ENCODE measurements at places on chromosomes 16 and 17.

DNA sequence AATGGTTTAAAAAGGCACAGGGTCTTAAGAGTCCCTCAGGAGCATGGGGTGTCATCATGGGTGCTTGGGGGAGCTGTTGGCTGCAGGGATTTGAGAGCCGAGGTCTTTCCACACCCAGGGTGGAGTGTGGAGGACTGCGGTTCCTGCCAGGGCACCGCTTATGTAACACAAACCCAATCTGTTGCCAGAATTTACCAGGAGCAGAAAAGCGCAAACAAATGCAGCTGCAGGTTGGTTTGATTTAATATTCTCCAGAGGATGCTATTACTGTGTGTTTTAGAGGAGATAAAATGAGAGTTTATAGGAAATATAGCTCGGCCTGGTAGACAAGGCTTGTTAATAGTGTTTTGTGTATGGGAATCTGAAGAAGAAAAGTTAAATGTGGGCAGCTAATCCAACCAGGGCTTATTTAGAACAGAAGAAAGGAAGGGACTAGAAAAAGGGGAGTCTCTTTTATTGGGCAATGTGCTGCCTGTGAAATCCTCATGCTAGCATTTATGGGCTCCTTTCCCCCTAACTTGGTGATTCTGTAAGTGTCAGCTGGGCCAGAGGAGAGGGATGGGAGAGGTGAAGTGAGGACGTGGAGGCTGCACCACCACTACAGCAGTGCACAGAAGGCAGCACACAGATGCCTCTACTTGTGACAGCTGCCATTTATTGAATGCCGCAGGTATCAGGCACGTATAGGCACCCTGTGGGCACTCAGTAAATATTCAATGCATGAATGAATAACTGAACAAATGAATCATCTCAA, 174.7 kb downstream of the KATNIP start:
- DNase-seq, result no peak

DNA sequence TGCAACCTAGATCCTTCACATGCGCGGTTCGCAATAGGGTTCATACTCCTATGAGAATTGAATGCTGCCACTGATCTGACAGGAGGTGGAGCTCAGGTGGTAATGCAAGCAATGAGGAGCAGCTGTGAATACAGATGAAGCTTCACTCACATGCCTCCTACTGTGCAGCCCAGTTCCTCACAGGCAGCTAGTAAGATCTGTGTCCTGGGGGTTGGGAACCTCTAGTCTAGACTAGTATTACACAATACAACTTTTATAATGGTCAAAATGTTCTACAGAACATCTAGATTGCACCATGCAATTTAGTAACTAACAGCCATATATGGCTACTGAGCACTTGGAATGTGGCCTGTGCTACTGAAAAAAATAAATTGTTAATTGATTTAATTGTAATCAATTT, 26.7 kb downstream of the ABCA5 start:
- DNase-seq, result no peak

GRCh38 chr16:89700649-89701424, 668 bp downstream of the SPATA2L start:
- peak; percentile 40 for DNase-seq

DNA sequence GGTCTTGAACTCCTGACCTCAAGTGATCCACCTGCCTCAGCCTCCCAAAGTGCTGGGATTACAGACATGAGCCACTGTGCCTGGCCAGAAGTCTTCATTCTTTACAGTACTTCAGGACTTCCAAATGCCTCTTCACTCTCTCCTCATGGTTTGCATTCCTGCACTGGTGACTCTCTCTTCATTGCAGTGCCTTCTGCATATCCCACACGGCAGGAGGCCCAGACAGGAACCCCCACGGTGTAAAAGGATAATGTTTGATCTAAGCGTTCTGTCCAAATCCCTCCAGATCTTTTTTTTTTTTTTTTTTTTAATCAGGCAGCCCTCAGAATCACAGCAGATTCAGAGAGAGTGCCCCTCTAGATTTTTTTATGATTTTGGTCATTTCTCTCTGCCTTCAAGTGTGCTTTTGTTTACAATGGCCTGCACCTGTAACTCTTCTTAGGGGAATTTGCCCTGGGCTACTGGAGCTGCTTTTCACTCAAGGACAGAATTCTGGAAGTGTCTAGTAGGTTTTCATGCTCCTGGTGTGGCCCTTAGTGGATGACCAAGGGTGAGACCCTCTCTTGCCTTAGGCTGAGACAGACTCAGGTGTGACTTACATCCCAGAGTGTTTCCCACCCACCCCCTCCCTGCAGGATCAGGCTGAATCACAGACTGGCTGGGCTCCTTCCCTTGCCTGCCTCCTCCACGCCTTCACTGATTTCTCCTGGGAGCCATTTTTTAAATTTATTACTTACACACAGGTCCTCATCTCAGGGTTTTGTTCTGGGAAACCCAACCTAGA, 19.8 kb upstream of the NF1 start:
- DNase-seq, result no peak

DNA sequence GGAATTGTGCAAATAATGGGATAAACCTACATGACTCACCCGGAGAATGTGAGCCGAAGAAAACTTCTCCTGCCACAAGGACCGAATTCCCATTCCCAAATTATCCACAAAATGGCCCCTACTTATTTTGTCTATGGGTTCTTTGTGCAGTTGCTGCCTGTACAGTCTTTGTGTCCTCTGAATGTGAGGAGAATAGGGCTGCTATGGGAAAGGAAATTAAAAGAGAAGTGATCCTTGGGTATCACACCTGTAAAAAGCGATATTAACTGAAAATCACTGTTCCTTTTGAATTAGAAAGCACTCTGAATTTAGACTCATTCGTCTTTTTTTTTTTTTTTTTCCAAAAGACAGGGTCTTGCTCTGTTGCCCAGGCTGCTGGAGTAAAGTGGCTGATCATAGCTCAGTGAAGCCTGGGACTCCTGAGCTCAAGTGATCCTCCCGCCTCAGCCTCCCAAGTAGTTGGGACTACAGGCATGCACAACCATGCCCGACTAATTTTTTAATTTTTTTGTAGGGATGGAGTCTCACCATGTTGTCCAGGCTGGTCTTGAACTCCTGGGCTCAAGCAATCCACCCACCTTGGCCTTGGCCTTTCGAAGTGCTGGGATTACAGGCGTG, 45.4 kb downstream of the CHD9 start:
- DNase-seq, result no peak

DNA sequence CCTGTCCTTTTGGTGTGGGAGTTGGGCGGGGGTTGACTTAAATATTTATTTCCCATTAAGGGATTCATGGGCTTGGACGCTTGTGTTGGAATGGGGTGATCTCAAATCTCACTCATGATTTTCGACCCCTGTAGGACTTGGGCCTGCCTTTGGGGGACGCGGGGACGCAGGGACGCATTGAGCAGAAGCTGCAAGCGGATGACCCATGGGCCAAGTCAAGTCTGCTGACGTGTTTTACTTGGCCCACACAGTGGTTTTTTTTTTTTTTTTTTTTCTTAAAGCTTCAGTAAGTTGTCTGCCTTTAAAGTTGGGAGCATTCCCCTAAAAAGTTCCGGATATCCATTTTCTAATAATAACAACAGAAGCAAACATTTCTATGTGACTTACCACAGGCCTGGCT, 28.9 kb downstream of the CMIP start:
- no peak for DNase-seq

GRCh38 chr17:78798695-78799559, 16.9 kb upstream of the CYTH1 start:
- no peak for DNase-seq
